Activated CD8-positive, alpha-beta memory T cell treated with anti-CD3 and anti-CD28 coated beads, Interleukin-2, amount 10 ng/mL, durations not matched to agents 7 days and 5 days (primary cell): ENCODE measurements at places on chromosomes 5 and 9. TPM values are rescaled to one million over a fixed set of nuclear protein-coding genes. Genes with fewer than 3 reads are reported as not detected.

DAB2IP gene
- 0.18 TPM for total RNA-seq

PCDHA1 gene
- total RNA-seq = not detected

CD180 gene
- not detected for total RNA-seq

COL5A1 gene
- 0.16 TPM for total RNA-seq

STPG3 gene
- not detected for total RNA-seq

RNF14 gene
- 28.2 TPM for total RNA-seq

FSD1L gene
- 6.3 TPM for total RNA-seq

PCDHA4 gene
- not detected for total RNA-seq

- H3K4me1 ChIP-seq = no peaks in the 10 kb centered on the region
- H3K27me3 ChIP-seq = no peaks in the 10 kb centered on the region
- no peak overlapping the region for H3K27ac ChIP-seq
- H3K4me3 ChIP-seq = no peak overlapping the region
- H3K36me3 ChIP-seq = no peaks in the 10 kb centered on the region
These were observed 219.4 kb downstream of the FBN2 start for GRCh38 chr5:128318691-128319090.

DNA sequence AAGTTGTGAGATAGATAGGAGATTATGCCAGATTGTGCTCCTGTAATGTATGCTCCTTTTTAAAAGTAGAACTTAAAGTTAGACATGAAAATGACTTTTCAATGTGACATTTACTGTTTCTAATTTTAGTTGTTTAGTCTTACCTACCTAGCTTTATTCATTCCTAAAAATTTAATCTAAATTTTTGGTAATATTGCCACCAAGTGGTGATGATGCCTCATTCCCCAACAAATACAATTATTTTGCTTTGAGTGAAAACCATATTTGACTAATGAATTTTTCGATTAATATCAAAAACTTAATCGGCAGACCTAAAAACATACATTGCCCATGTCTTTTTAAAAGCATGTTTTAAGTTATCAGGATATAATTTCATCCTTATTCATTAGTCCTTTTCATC, 25.6 kb downstream of the PPWD1 start:
- H3K4me1 ChIP-seq = no peaks in the 10 kb centered on the region
- H3K36me3 ChIP-seq = peaks cover 31% of the 10 kb centered on the region
- no peak for DNase-seq
- no peak overlapping the region for H3K27ac ChIP-seq
- no peaks in the 10 kb centered on the region for H3K27me3 ChIP-seq

DNA sequence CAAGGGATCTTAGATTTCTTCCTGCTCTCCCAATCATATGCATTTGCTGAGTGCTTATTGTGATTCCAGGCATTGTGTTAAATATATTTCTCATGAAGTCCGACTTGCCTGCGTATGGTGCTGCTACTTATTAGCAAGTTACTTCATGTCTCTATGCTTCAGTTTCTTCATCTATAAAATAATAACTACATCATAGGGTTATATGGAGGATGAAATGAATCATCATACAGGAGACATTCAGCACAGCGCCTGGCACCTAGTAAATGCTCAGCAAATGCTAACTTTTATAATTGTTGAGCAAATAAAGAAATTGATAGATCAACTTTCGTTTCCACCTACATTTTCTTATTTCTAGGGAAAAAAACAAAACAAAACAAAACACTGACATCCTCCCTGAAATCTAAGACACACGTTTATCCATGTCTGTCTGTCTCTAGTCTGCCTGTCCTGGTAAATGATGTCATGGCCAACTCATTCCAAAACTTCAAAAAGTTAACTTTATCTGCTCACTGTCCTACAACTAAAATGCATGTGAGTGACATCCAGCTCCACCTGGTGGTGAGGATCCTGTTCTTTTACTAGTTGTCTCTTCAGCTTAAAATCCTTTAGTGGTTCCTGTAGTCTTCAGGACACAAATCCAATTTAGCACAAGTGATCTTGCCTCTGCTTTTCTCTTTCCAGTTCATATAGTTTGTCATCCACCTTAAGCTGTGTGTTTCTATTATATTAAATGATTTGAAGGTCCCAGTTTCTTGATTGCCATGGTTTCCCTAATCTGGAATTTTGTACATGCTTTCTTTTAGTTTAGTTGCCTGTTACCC, 27.7 kb downstream of the PPP3R2 start:
- H3K4me1 ChIP-seq = peaks cover 7% of the 10 kb centered on the region
- no peak overlapping the region for H3K4me3 ChIP-seq
- no peaks in the 10 kb centered on the region for H3K27me3 ChIP-seq
- no peak overlapping the region for H3K27ac ChIP-seq

DNA sequence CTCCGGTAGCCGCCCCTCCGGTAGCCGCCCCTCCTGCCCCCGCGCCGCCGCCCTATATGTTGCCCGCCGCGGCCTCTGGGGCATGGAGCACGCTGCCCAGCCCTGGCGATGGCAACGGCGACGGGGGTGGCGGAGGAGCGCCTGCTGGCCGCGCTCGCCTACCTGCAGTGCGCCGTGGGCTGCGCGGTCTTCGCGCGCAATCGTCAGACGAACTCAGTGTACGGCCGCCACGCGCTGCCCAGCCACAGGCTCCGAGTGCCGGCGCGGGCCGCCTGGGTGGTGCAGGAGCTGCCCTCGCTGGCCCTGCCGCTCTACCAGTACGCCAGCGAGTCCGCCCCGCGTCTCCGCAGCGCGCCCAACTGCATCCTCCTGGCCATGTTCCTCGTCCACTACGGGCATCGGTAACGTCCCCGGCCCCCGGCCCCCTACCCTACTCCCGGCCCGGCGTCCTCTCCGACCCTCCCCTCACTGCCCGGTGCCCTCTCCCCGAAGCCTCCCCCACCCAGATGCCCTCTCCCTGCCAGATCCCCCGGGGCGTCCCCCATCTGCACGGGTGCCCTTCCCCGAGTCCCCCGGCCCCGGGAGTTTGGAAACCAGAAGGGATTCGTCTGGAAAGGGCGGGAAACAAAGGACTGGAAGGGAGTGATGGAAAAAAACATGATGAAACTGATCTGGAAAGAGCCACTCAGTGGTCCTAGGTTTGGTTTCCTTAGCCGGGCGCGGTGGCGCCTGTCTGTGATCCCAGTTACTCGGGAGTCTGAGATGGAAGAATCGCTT, 417 bp downstream of the SRD5A1 start:
- H3K4me3 ChIP-seq = peak overlapping the region; percentile 97
- peaks cover 47% of the 10 kb centered on the region for H3K4me1 ChIP-seq
- H3K27ac ChIP-seq = peak overlapping the region; percentile 98
- DNase-seq = no peak
- H3K27me3 ChIP-seq = no peaks in the 10 kb centered on the region

GRCh38 chr9:16158093-16158492, 605.2 kb downstream of the CCDC171 start:
- H3K36me3 ChIP-seq = no peaks in the 10 kb centered on the region
- H3K27ac ChIP-seq = no peak overlapping the region
- peaks cover 6% of the 10 kb centered on the region for H3K4me1 ChIP-seq
- H3K4me3 ChIP-seq = no peak overlapping the region
- H3K27me3 ChIP-seq = peaks cover 6% of the 10 kb centered on the region
- no peak for DNase-seq

- H3K27me3 ChIP-seq = no peaks in the 10 kb centered on the region
- peak; percentile 83 for DNase-seq
- H3K4me3 ChIP-seq = peak overlapping the region; percentile 74
- H3K36me3 ChIP-seq = peaks cover 41% of the 10 kb centered on the region
- peak overlapping the region; percentile 75 for H3K27ac ChIP-seq
- H3K4me1 ChIP-seq = peaks cover 66% of the 10 kb centered on the region
These were observed 2.1 kb downstream of the MXD3 start for GRCh38 chr5:177309351-177310191.

- no peak overlapping the region for H3K4me3 ChIP-seq
- H3K27me3 ChIP-seq = no peaks in the 10 kb centered on the region
- H3K27ac ChIP-seq = no peak overlapping the region
- DNase-seq = no peak
- H3K36me3 ChIP-seq = peaks cover 49% of the 10 kb centered on the region
- H3K4me1 ChIP-seq = peaks cover under 1% of the 10 kb centered on the region
These were observed 123.1 kb downstream of the DROSHA start for GRCh38 chr5:31408814-31409213.

DNA sequence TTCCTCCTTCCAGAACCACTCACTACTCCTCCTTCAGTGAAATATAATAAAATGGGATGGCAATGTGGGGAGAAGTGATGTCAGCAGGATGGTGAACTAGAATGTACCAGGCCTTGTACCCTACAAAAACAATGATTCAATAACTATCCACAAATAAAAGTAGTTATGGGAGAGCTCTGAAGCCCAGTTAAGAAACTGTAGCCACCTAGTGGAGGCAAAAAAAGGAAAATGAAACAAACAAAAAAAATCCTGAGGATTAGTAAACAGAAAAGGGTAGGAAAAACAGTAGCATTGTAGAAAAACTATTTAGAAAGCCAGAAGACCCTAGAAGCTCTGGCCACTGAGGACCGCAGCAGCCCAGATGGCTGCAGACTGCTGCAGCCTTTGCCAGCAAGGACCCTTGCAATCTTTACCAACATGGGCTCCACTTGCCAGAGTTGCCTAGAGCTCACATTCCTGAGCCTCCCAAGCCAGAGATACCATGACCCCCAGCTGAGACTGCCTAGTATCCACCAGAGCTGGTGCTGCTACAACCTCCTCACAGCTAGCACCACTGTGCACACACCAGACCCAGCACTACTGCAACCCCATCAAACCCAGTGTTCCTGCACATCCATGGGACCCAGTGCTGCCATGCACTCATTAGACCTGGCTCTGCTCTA, 259.7 kb upstream of the MSX2 start:
- DNase-seq = no peak
- H3K36me3 ChIP-seq = no peaks in the 10 kb centered on the region
- no peaks in the 10 kb centered on the region for H3K4me1 ChIP-seq

DNA sequence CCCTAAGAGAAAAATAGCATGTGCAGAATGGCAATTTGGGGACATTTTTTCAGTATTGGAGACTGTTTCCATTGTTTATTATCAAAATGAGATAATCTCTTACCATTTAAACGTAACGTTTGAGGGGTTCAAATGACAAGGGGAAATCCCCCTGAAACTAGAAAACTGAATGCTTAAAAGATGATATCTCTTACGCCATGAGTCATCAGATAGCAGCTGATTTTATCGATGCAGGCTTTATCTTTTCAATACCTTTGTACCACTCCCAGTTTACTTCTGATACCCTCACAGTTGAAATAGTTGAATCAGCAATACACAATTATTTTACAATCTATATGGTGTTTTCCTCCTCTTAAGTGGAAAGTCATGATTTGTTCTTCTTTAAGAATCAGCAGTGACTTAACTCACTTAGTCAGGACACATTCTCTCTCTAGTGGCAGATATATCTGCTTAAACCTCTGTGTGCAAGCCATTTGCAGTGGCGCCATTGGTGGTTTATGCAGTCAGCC, 29.2 kb downstream of the OSMR start:
- H3K36me3 ChIP-seq = no peaks in the 10 kb centered on the region
- DNase-seq = no peak
- H3K4me3 ChIP-seq = no peak overlapping the region

GRCh38 chr9:97475059-97475458, 26.4 kb upstream of the TMOD1 start:
- H3K36me3 ChIP-seq = peaks cover 11% of the 10 kb centered on the region
- no peak for DNase-seq
- H3K4me3 ChIP-seq = no peak overlapping the region
- no peak overlapping the region for H3K27ac ChIP-seq

DNA sequence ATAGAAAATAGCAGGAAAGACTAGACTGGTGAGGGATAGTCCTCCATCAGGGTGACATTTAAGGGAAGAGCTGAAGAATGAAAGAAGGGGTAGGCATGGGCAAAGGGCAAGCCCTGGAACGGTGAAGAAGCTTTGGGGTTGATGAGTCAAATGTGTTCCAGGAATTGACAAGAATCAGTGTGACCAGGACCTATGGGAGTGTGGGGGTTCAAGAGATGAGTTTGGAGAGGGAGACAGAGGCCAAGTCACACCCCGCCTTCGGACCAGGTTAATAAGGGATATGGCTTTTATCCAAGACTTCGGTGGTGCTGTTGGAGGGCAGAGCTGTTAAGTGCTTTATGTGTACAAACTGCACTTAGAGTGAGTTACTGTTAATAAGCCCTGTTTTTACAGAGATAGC, 920 bp downstream of the PMPCA start:
- H3K27me3 ChIP-seq = no peaks in the 10 kb centered on the region
- peak overlapping the region; percentile 96 for H3K4me3 ChIP-seq
- peaks cover 39% of the 10 kb centered on the region for H3K36me3 ChIP-seq
- peaks cover 40% of the 10 kb centered on the region for H3K4me1 ChIP-seq
- no peak for DNase-seq
- H3K27ac ChIP-seq = peak overlapping the region; percentile 89

- no peaks in the 10 kb centered on the region for H3K4me1 ChIP-seq
- no peak overlapping the region for H3K4me3 ChIP-seq
- no peaks in the 10 kb centered on the region for H3K27me3 ChIP-seq
- H3K36me3 ChIP-seq = no peaks in the 10 kb centered on the region
- H3K27ac ChIP-seq = no peak overlapping the region
These were observed 481.9 kb downstream of the CHSY3 start for GRCh38 chr5:130386155-130386554.

DNA sequence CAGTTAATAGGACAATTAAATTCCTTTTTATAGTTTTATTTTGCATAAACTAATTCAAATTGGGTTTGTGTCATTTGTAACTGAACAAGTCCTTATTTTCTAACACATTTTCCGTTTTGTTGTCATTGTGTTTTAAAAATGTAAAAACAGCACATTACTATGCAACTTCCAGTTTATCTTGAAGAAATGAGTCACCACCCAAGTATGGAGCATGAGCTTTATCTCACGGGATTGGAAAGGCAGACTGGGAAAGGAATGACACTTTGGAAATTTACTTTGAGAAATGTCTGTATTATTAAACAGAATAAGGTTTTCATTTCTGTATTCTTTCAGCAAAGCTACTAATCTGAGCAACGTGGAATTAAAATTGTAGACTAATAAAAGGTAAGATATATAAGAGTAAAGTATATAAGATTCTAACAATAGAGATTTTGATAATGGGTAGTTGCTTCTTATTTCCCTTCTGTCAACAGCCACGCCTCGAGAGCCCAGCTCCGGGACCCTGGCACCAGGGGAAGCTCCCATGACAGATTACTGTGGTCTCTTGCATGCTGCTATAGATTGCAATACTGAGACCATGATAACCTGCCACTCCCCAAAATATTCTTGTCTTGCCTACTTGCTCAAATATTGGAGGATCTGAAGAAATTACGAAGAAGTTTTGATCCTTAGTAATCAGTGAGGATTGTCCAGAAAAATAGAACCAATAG, 433.1 kb downstream of the CHSY3 start:
- no peak for DNase-seq
- H3K4me1 ChIP-seq = no peaks in the 10 kb centered on the region
- H3K27me3 ChIP-seq = no peaks in the 10 kb centered on the region
- H3K27ac ChIP-seq = no peak overlapping the region
- H3K4me3 ChIP-seq = no peak overlapping the region

- H3K4me3 ChIP-seq = no peak overlapping the region
- H3K27me3 ChIP-seq = peaks cover 3% of the 10 kb centered on the region
- H3K27ac ChIP-seq = no peak overlapping the region
- DNase-seq = no peak
These were observed 34.9 kb upstream of the FGF1 start for GRCh38 chr5:142720641-142721271.

DNA sequence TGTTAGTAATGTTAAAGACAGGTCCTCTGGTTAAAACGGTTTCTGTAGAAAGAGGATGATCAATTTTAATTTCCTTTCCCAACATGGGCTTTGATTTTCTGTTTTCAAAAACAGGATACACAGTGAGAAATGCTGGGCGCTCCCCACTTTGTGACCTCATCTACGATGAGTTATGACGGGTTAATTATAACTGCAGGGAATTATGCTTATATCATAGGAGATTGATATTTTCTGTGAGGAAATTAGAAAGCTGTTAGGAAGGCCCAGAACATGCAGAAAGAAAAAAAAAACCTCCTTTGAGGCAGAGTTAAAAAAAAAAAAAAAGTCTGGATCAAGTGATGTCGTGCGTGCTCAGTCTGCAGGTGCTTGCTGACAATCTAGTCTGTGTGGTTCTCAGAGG, 176.8 kb upstream of the OTULINL start:
- H3K27me3 ChIP-seq = peaks cover 13% of the 10 kb centered on the region
- DNase-seq = no peak
- H3K4me1 ChIP-seq = peaks cover 23% of the 10 kb centered on the region
- H3K4me3 ChIP-seq = no peak overlapping the region
- H3K27ac ChIP-seq = no peak overlapping the region
